ENCODE measurements at places on chromosomes 5 and 9.

DNA sequence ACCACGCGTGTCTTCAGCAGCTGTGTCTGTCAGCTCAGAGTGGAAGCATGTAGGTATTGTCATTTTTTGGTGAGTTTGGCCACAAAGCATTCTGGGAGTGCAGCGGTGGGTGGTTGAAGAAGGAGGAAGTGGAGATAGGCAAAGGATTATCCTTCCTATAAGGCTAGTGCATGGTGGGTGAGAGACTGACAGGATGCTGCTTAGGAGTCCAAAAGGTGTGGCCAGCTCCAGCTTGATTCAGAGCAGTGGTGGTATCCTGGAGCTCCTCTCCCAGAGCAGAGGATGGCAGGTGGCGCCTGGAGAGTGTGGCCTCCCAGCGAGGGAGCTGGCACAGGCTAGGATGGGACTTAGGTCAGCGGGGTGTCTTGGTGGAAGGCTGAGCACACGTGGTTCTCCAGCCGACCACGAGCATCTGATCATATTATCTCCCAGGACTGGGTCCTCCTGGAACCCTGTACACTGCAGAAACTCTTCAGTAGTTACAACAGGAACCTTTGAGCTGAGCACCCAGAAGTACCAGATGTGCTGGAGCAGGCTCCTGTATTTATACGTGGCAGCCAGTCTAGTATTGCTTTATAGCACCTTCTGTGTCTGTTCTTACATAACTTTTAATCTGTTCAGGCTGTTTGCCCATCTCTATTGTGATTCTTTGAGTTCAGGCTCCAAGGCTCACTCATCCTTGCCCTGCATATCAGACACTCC lies 29.6 kb downstream of the MAML1 start:
- peak; percentile 34 for DNase-seq

GRCh38 chr5:141003791-141004611 lies 37.7 kb downstream of the PCDHAC2 start:
- no peak for DNase-seq

GRCh38 chr5:124438026-124438902 lies 308.2 kb downstream of the ZNF608 start:
- DNase-seq, result no peak

- DNase-seq, result no peak
Observed at GRCh38 chr9:126916909-126917308, 2.3 kb downstream of the RALGPS1 start.

- DNase-seq, result peak; percentile 73
Observed at GRCh38 chr9:72592502-72593403, 71.3 kb downstream of the TMC1 start.

DNA sequence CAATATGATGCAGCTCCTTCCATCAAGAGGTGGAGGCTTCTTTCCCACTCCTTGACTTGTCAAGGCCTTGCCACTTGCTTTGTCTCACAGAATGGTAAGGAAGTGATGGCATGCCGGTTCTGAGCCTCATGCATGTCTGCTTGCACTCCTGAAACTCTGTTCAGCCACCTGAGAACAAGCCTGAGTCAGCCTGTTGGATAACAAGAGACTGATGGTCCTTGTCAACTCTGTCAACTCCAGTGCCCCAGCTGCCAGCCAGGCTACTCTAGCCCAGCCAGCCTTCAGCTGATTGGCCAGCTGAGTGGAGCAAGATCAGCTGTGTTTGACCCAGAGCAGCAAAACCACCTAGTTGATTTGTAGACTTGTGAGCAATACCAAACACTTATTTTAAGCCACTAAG lies 4.4 kb upstream of the TENT4A start:
- DNase-seq, result no peak

GRCh38 chr5:128974567-128974966 lies 9.3 kb downstream of the SLC27A6 start:
- DNase-seq, result no peak

DNA sequence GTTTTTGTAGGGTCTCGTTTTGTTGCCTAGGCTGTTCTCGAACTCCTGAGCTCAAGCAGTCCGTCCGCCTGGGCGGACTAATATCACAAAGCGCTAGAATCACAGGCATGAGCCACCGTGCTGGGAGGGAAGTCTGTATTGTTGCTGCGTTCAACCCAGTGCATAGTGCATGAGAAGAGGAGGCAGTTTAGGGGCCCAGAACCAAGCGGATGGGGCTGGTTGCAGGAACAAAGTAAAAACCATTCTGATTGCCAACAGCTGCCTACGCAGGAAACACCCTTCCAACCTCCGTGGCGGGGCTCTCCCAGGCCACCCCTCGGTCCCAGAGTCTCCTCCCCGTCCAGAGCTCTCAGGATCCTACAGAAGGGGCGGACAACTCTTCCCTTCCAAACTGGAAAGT lies 87.1 kb downstream of the ANXA2R start:
- DNase-seq, result no peak

- no peak for DNase-seq
Observed at GRCh38 chr9:1440256-1440655, 390.1 kb downstream of the DMRT2 start.

DNA sequence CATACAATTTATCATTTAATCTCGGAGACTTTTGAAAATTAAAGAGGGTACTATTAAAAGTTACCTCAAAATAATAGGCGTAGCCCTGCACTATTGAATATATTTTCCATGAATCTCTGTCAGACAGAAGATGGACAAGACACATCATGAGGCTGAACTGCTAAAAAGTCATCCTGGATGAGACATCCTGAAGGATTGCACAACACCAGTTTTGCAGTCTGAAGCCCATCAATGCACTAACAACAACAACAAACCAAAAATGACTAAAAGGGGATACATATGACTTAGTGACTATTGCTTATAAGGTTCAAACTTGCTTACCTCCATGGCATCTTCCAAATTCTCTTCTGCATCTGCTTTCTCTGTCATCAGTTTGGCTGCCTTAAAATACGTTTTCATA lies 15.7 kb downstream of the LMBRD2 start:
- DNase-seq, result no peak

DNA sequence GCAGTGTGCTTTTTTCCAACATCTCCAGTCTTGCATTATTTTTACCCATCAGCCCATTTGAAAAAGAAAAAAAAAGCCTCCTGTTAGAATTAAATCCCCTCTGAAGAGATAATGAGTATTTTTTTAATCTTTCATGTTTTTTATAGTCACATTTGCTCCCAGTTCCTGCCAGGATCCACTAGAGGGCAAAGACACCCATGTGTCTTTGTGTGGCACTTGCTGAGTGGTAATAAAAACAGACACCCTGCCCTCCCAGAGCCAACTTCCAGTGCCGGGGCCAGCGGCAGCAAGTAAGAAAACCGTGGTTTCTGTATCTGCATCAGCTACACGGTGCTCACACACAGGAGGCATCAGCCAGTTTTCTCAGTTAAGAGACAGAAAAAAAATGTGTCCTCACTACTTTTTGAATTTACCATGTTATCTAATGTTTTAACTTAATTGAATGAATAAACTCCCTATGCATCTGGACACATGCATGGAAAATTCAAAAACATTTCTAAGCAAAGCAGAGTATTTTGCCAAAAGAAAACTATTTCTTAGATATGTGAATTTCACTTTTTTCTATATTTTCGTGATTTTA lies 70.2 kb upstream of the PLEKHG4B start:
- peak; percentile 4 for DNase-seq

GRCh38 chr9:38423273-38423972 lies 831 bp downstream of the IGFBPL1 start:
- DNase-seq, result no peak
